Stimulated activated CD4-positive, alpha-beta T cell treated with anti-CD3 and anti-CD28 coated beads, Interleukin-4, amount 100 ng/mL, for 24 hours (primary cell): ENCODE measurements at places on chromosomes 13 and 19.
A peak's percentile ranks its signal among the peaks of the same experiment; 100 is the strongest.

- no peak for DNase-seq
Measured at GRCh38 chr19:6030214-6030507, 52.2 kb upstream of the RANBP3 start.

- DNase-seq: peak; percentile 69
Measured at GRCh38 chr19:18589380-18590272, 1.0 kb downstream of the REX1BD start.

GRCh38 chr13:77150651-77151050 is 123.7 kb upstream of the FBXL3 start:
- no peak for DNase-seq

- DNase-seq: no peak
Measured at GRCh38 chr19:12828494-12828893, 5.9 kb downstream of the RTBDN start.

- no peak for DNase-seq
Measured at GRCh38 chr19:15790096-15790495, 2.6 kb downstream of the OR10H5 start.

DNA sequence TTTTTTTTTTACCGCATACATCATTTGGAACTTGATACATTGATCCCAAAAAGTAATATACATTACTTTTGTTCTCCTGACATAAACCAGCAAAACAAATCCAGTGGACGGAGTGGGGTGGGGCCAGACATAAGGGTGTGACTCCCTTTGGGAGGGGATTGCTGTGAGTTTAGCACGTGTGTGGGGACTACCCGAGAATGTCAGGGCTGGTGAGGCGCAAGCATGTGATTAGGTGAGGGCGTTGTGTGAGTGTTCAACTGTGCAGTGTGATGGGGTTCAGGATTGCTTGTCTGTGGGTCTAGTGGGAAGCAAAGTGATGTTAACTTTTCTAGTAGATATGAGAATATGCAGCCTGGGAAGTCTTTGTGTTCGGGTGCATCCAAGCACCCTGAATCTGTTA is 468.0 kb downstream of the TSHZ3 start:
- DNase-seq: no peak

DNA sequence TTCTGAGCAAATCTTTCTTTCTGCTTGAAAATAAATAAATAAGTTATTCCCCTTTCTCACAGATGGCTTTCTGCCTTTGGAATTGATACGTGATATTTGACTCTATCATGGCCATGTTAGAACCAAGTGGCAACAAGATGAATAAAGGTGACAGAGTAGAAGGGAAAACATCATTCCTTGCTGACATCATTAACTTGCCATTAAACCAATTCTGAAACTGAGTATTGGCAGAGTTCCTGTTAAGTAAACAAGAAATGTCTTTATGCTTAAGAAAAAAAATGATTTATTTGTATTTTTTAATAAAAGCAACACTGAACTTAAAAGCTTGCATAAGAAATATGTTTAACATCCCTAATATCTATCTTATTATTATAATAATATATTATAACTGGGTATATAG is 828.1 kb downstream of the PCDH9 start:
- DNase-seq: no peak

GRCh38 chr13:30355384-30355699 is 48.0 kb upstream of the KATNAL1 start:
- DNase-seq: no peak

GRCh38 chr19:8126008-8126407 is 23.4 kb downstream of the FBN3 start:
- no peak for DNase-seq

DNA sequence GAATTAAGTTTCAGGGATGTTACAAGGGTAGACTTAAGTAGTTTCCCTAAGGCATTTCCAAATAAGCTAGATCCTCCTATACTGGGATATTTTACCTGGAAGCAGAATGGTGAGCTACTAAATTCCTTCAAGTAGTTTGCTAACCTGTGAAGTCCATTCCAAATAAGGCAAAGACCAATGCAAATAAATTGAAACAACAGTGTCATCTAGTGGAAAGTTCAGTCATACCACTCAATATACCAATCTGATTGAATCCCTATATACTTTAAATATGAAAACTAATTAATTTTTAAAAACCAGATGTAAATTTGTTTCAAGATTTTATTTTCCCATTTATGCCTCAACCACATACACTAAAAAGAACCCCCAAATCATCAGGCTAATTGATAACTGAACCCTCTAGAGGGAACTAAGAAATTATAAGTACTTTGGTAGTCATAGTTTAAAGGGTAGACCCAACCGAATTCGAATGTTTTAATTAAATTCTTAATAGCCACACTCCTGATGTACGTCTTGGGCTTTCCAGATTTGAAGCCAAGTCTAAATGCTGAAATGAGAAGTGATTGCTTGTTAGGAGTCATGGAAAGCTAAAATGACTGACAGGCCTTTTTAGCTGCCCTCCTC is 223.7 kb downstream of the TBC1D4 start:
- no peak for DNase-seq

GRCh38 chr13:23579072-23579895 is 9.1 kb downstream of the TNFRSF19 start:
- peak; percentile 91 for DNase-seq

DNA sequence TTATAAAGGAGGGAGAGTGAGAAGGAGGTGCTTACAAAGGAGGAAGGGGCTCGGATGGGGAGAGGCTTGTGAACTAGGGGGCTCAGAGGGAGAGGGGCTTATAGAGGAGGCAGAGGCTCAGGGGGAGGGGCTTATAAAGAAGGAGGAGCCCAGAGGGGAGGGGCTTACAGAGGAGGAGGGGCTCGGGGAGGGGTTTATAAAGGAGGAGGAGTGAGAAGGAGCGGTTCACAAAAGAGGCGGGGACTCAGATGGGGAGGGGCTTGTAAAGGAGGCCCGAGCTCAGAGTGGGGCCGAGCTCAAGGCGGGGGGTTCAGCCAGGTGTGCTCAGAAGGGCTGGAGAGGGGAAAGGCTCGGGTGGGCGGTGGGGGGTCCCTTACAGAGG is 500 bp downstream of the SMIM24 start:
- no peak for DNase-seq

GRCh38 chr13:89755729-89756492 is 1591.6 kb upstream of the MIR17HG start:
- no peak for DNase-seq

DNA sequence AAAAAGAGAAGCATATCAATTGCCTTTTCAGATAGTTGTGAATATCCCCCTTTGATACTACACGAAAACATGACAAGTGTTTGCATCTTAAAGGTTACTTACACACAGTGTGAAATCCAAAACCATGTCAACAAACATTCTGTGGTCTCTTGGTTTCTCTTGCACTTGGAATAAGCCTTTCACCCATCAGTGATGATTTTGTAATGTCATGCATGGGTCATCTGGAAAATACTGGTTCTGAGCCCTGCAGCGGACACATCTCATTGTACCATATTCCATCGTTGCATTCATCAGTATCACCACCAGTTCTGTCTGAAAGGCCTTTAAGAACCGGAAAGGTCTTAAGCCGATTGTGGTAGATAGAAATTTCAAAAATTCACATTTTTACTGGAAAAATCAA is 65.4 kb upstream of the SOX1 start:
- DNase-seq: no peak

DNA sequence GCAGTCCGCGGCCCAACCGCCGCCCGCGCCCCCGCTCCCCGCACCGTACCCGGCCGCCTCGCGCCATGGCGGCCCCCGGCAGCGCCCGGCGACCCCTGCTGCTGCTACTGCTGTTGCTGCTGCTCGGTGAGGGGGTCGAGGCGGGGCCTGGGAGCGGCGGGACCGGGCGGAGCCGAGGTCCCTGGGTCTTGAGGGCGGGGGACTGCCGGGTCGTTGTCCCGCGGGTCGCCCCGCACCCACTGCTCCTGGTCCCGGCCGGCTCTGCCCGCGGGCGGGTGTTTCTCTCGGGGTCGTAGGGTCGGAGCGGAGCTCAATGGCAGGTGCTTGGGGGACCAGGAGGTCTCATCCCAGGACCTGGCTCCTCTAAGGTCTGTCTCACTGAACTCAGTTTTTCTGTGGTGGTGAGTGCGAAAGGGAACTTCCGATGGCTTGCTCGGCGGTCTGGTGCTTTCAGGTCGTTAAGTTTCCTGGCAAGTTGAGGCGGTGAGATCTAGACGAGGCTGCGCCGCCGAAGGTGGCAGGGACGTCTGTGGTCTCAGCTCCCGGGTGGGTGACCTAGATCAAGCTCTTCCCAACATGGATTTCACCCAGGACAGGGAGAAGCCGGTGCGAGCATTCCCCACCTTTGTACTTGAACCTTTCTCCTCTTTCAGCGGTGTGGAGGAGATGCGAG is 467 bp downstream of the LAMP1 start:
- peak; percentile 47 for DNase-seq

GRCh38 chr19:8335343-8336071 is 7.6 kb downstream of the KANK3 start:
- DNase-seq: no peak
